ENCODE measurements at places on chromosomes 11 and 22.

GRCh38 chr22:44436736-44437135 lies 61.3 kb downstream of the RTL6 start:
- no peak for DNase-seq

- no peak for DNase-seq
Measured at GRCh38 chr11:71998649-71999310, at the start of gene IL18BP. Gene IL18BP (plus strand): TSS chr11:71998909. CDS start chr11:71999985, 1,076 bp downstream.

GRCh38 chr11:123190518-123190917 lies 4.5 kb downstream of the CLMP start:
- DNase-seq: no peak

- no peak for DNase-seq
Measured at GRCh38 chr22:44380756-44381486, 68.2 kb upstream of the SHISAL1 start.

GRCh38 chr11:78344676-78345075 lies 72.9 kb downstream of the GAB2 start:
- no peak for DNase-seq

GRCh38 chr11:77884186-77884828 lies 63.4 kb downstream of the AAMDC start:
- no peak for DNase-seq

- peak; percentile 81 for DNase-seq
Measured at GRCh38 chr22:20156611-20157429, 6.0 kb upstream of the CCDC188 start.

GRCh38 chr11:10349806-10350205 lies 44.9 kb downstream of the ADM start:
- no peak for DNase-seq

DNA sequence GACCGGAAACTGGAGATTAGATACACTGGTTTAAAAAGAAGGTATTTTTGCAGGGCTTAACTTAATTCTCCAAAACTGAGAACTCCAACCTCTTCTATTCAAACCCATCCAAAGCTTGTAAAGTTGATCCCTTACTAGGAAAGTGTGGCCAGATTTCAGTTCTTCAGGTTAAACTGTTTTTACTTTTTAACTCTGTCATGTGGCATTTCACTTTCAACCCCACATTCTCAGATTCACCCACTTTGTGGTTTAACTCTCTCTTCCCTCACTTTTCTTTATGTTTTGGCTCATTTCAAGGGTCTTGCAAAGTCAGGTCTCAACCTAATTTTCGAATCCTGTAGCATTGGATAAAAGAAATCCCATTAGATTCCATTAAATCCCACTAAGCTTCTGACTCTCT lies 75.4 kb downstream of the MPPED2 start:
- no peak for DNase-seq

DNA sequence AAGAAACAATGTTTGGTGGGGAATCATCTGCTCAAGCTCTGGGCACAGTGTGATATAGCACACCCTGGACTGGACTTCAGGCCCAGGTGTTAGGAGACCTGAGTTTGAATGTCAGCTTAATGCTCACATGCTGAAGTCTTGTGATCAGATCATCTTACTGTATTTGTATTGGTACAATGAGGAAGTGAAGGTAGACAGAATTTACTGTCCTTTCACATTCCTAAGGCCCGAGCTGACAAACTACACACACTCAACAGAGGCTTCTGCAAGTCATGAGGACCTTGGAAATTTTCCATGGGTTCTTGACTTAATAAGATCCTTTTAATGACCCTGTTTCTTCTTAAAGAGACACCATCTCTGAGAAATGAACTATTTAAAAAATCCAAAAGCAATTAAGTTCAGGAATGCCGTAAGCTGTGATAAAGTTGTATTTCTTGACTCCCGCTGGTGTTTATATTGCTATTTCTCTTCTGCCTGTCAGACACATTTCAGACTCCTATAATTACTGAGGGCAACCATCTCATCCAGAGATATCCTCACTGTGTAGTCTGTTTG lies 802.0 kb downstream of the DLG2 start:
- no peak for DNase-seq

DNA sequence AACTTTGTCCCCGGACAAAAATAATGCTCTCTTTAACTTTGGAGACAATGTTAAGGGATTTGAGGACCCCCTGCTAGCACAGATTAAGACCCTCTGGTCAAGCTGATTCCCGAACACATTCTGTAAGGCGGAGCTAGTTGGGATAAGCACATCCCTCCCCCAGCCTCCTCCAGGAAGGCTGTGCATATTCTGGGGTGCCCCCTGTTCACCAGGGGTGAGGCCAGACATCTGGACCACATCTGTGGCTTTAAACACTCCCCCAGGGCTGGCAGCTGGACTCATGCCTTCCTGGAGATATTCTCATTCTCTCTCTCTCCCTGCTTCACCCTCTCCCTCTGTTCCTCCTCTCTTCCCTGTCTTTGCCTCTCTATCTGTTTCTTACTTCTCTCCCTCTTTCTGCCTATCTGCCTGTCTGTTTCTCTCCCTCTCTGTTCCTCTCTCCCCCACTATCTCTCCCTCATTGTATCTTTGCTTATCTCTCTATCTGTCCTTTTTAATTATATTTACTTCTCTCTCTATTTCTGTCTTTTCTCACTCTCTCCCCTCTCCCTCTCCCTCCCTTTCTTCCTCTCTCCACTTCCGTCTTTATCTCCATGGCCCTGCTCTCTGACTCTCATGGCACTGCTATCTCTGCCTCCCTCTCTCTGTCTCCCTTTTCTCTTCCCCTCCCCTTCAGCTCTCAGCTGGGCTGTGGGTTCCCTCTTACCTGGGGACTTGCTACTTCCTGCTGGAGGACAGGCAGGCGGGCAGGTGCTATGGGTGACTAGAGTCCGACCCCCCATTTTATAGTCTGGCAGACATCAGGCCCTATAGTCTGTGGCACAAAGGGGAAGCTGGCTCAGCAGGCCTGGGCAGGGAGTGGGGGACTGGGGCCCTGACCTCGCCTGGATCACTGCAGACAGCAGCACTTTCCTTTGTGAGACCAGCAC lies at the start of gene CRYBB1:
CRYBB1 (minus strand) TSS at position 757 of the 929 bp plus-strand sequence. CDS start 1,708 bp downstream, outside the sequence.
- DNase-seq: no peak

GRCh38 chr22:44430716-44431115 lies 67.3 kb downstream of the RTL6 start:
- DNase-seq: no peak

GRCh38 chr11:36509201-36509639 lies 852 bp downstream of the TRAF6 start:
- peak; percentile 28 for DNase-seq

- no peak for DNase-seq
Measured at GRCh38 chr11:40168414-40168813, 1291.0 kb downstream of the LRRC4C start.

DNA sequence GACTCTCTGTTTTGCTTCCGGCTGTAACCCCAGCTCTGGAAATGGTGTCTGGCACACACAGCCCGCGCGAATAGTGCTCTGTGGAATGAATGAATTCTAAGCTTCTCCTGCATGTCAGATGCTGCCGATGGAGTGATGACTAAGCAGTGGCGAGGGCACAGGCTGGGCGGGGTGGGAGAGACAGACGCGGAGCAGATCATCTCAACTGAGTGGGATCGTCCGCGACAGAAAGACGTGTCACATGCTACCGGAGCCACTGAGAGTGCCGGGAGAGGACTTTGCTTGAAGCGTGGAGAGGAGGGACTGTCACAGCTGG lies 334.5 kb downstream of the CTTN start:
- DNase-seq: no peak

- no peak for DNase-seq
Measured at GRCh38 chr11:325796-326591, 5.3 kb upstream of the IFITM3 start.

- DNase-seq: no peak
Measured at GRCh38 chr11:115188898-115189278, 315.3 kb downstream of the CADM1 start.

DNA sequence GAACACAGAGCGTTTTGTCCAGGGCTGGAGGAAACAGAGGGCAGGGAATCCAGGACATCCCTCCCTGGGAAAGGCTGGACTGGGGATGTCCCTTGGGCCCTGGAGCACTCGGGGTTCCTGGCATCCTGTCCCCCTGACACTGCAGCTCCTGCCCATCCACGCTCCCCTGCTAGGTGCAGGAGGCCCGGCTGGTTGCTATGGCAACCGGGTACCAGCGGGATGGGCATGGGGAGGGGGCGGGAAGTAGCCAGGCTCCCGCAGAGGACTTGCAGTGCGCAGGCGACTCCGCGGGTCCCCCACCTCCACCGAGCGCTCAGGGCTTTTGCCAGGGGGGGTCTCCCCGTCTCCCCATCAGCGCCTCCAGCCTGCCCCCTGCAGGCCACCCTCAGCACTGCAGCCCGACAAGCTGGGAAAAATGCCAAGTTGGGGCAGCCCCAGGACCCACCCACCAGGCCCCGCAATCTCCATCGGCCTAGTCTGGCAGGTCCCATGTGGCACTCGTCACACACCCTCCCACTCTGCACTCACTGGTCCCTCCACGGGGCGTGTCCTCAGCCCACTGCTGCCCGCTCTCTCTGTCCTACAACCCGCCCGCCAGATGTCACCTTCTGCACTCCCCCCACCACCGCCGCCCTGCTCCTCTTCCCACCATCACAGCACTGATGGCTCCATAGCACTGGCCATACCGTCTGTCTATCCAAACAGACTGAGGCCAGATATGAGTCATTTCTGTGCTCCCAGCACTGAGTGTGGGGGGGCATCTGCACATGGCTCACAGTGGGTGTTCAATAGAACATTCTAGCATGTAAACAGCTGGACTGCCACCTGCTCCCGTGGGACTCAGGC lies 31.5 kb downstream of the KIAA0930 start:
- DNase-seq: no peak

GRCh38 chr11:119473901-119474681 lies 51.1 kb upstream of the THY1 start:
- DNase-seq: no peak

DNA sequence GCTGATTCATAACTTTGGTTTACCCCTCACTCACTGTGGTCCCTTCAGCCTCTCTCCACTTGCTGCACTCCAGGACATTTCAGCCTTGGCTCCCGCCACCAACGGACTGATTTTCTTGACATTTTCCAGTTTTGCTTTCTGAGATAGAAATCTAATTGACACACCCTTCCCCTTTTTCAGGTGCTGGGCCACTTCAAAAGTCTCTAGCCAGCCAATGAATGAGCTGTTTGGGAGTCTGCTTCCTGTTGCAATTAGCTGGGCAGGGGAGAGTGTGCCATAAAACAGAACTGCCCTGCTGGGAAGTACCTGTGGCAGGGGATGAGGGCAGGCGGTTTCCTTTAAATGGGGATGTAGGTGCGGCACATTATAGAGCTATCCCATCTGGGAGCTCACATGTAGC lies 21.1 kb upstream of the PLET1 start:
- DNase-seq: no peak

DNA sequence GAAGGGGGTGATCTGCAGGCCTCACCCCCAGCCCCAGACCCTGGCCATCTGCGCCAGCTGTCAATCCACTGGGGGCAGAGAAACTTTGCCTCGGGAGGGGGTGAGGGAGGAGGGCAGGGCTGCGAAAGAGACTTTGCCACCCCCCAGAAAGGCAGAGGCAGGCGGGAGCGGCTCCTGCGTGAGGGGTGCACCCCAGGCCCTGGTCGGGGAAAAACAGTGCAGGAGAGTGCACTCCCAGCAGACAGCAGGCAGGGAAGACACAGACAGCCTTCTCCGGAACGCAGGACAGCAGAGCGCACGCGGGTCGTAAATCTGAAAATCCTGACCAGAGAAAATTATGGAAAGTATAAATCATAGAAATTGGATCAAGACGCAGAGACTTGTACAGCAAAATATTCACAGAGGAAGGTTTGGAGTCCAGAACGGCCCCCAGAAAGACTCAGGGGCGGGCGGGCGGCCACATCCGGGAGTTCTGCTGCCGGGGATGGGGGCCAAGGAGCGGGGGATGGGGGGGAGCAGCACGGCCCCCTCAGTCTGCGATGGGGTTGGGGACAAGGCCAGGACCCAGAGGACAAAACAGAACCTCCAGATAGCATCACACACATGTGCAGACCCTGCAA lies 8.0 kb upstream of the MRPL23 start:
- no peak for DNase-seq

GRCh38 chr11:126925321-126926093 lies 75.1 kb downstream of the KIRREL3 start:
- DNase-seq: no peak

DNA sequence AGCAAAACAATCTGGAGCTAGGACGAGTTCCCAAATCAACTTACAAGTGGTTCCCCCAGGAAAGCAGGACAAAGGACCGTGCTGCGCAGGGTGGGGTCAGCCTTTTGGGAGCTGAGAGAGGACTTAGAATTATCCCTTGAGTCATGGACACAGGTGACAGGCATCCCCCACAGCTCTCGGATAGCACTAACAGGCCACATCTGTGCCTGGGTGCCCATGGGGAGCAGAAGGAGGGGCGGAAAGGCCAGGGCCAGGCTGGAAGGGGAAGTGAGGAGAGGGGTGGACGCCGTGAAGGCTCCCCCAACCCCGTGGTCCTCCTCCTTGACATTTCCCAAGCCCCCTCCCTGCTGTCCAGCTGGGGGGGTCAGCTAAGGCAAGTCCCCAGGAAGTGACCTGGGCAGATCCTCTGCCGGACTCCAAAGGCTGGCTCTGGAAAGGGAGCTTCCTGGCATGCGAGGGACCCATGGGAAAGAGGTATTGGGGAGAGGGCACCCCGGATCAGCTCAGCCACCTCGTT lies 31.6 kb upstream of the A4GALT start:
- DNase-seq: no peak

DNA sequence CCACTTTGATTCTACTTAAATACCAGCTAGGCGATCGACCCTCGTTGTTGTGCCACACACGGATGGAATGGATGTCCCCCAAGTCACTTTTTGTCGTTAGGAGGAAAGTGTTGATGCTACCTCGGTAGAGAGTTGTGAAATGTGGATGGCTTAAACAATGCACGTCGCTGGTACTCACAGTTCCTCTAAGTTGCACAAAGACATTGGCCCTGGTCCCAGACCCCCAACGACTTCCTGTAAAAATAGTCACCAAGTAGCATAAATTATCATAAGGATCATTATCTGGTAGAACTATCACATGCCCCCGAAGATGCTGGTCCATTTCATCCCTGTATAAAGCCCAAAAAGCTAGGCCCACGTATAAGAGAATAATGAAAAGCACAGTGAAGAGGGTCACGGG lies 3.8 kb downstream of the PKDREJ start:
- no peak for DNase-seq

DNA sequence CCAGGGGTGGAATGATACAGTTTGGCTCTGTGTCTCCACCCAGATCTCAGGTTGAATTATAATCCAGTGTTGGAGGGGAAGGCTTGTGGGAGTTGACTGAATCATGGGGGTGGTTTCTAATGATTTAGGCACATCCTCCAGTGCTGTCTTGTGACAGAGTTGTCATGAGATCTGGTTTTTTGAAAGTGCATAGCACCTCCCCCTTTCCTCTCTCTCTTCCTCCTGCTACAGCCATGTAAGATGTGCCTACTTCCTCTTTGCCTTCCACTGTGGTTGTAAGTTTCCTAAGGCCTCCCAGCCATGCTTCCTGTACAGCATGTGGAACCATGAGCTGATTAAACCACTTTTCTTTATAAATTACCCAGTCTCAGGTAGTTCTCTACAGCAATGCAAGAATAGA lies 45.1 kb downstream of the THAP12 start:
- no peak for DNase-seq

Data from stimulated activated CD8-positive, alpha-beta memory T cell treated with anti-CD3 and anti-CD28 coated beads, Interleukin-2, amount 100 ng/mL, for 1 hour (primary cell).